ENCODE measurements at places on chromosomes 11 and 22. TPM values are rescaled to one million over a fixed set of nuclear protein-coding genes. Genes with fewer than 3 reads are reported as not detected.

Gene FZD4
- total RNA-seq, result 0.07 TPM

Gene EHBP1L1
- 99.4 TPM for total RNA-seq

Gene MS4A6A
- not detected for total RNA-seq

Gene OMP
- not detected for total RNA-seq

Gene SORL1
- 61.1 TPM for total RNA-seq

- no peak for DNase-seq
These were observed 372.7 kb downstream of the BUD13 start for GRCh38 chr11:116400081-116400480.

- no peak for DNase-seq
These were observed 354.6 kb upstream of the DDI1 start for GRCh38 chr11:103681855-103682254.

DNA sequence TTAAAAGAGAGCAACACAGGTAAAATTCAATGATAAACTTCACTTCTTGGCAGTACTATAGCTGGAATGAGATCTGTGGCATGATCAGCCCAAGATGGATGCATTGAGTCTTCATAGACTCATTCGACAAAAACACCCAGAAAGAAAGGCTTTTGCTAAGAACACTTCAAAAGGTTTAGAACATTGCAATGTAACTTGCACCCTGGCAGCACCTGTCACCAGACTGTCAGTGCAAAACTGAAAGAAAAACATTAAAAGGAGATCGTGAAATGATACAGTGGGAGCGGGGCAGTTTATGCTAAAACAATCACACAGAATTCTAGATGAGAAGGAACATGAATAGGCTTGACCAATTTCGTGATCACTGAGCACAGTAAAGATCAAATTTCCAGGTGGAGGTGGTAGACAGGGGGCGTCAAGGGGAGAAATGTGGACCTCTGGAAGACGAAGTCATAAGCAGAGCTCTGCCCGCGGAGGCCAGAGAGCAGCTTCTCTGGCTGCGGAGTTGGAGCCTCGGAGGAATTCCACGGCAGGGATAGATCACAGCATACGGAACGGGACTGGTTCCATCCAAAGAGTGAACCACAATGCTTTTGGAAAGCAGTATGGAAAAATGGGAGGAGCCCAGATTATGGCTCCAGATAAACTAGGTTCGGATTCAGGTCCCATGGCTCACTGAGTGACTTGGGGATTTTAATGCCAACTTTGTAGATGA lies 11.9 kb downstream of the VSIG10L2 start:
- DNase-seq, result no peak

- no peak for DNase-seq
These were observed 2.3 kb downstream of the NAGA start for GRCh38 chr22:42068291-42068690.

- DNase-seq, result peak; percentile 45
These were observed 583 bp upstream of the PKP3 start for GRCh38 chr11:393219-394033.

DNA sequence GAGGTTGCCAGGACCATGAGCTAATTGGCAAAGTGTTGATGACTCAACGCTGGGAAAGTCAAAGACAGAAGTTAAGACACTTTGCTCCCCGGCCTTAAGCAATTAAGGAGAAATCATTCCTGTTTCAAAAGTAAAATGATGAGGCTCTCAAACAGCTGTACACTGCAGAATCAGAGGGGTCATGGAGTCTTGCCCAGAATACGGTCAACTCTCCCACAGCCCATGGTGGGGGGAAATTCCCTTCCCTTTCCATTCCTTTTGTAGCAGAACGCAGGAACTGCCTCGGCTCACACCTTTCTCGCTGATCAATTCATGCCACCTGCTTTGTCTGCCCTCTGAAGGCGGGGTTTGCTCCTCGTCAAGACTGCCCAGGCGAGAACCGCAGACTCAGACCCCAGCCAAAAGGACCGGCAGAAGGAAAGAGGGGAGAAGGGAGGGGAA lies 52.8 kb downstream of the MN1 start:
- no peak for DNase-seq

All from activated CD8-positive, alpha-beta T cell treated with anti-CD3 and anti-CD28 coated beads for 36 hours (primary cell).